ENCODE measurements at places on chromosomes 5 and 9.

- no peak for DNase-seq
Measured at GRCh38 chr9:26129217-26129616, 451.0 kb upstream of the TUSC1 start.

- no peak for DNase-seq
Measured at GRCh38 chr5:73067213-73067612, 53.2 kb upstream of the TMEM171 start.

DNA sequence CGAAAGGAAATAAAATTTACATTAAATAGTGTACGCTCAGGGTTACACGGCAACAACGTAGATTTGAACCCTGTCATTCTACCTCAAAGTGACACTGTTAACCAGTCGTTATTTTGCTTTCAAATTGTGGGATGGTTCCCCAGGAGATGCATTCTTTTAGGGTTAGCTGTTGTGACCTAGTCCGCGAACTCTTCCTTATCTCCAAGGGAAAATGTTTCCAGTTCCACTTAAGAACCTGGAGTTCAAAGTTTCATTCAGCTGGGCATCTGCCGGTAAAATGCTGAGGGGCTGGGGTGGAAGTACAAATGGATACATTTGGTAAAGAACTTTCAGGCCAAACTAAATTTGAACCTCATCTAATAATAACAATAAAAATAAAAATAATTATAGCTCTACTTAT, 264.6 kb downstream of the NR3C1 start:
- DNase-seq: no peak

DNA sequence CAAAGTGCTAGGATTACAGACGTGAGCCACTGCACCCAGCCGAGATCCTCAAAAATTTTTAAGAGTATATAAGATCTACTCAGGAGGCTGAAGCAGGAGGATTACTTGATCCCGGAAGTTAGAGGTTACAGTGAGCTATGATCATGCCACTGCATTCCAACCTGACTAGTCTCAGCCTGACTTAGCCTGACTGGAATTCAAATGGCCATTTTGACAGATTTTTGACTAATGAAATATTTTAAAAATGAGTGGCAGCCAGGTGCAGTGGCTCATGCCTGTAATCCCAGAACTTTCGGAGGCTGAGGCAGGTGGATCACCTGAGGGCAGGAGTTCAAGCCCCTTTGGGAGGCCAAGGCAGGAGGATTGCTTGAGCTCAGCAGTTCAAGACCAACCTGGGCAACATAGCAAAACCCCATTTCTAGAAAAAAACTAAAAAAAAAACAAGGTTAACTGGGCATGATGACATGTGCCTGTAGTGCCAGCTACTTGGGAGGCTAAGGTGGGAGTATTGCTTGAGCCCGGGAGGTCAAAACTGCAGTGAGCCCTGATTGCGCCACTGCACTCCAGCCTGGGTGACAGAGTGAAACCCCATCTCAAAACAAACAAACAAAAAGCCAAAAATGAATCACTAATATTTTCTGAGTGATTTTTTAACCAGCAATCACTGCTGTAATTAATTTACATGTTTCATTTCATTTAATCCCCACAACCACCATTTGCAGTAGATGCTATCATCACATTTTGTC, 16.6 kb downstream of the ATOX1 start:
- no peak for DNase-seq

- DNase-seq: no peak
Measured at GRCh38 chr9:94872083-94872833, 145.8 kb downstream of the AOPEP start.

GRCh38 chr5:5581080-5581479, 158.6 kb downstream of the ICE1 start:
- DNase-seq: no peak

- DNase-seq: no peak
Measured at GRCh38 chr5:6395621-6396020, 17.3 kb upstream of the MED10 start.

- DNase-seq: no peak
Measured at GRCh38 chr9:24333629-24334028, 212.1 kb downstream of the IZUMO3 start.
